D721Med (cell line): ENCODE measurements at places on chromosomes 6 and 20.

- DNase-seq = no peak
These were observed 38.9 kb upstream of the SLC4A11 start for GRCh38 chr20:3277686-3278465.

- DNase-seq = no peak
These were observed 6.2 kb downstream of the SNTA1 start for GRCh38 chr20:33437141-33437911.

- DNase-seq = no peak
These were observed 7.9 kb downstream of the MAFB start for GRCh38 chr20:40681165-40681564.

GRCh38 chr20:44074252-44075151 lies 112.5 kb downstream of the JPH2 start:
- DNase-seq = no peak

DNA sequence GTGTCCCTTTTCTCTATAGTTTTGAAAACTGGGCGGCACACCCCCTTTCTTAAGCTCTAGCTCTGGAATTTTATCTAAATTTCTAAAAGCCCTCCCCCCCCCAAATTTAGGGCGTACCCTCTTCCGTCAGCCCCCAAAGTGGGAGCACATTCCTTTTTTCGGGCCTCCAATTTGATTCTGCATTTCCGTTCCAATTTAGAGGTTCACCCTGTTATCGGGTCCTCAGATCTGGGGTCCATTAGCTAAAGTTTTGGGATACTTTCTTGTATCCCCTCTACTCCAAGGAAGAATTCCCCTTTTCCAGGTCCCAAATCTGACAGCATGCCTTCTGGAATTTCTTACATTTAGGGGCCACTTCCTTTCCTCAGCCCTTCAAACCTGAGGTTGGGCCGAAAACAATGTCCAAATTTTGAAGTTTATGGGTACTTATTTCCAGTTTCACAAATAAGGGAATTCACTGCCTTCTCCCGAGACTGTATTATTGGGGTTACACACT lies 796 bp downstream of the PHF20 start:
- no peak for DNase-seq

- DNase-seq = no peak
These were observed 25.3 kb downstream of the RBCK1 start for GRCh38 chr20:433300-433975.

GRCh38 chr20:37590938-37591490 lies 63.3 kb upstream of the BLCAP start:
- DNase-seq = no peak

GRCh38 chr20:35030136-35030535 lies 62.5 kb downstream of the TRPC4AP start:
- no peak for DNase-seq

DNA sequence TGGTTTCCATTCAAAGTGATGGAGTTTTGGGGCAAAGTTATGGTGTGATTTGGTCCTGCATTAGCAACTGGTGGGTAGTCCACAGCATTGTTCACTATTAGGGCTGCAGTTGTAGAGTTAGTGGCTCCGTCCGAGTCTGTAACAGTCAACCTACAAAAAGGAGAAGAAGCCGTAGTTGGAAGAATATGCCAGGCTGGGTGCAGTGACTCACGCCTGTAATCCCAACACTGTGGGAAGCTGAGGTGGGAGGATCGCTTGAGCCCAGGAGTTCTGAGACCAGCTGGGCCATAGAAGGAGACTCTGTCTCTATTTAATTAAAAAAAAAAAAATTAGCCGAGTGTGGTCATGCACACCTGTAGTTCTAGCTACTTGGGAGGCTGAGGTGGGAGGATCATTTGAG lies 69.5 kb downstream of the KIAA0319 start:
- DNase-seq = no peak

DNA sequence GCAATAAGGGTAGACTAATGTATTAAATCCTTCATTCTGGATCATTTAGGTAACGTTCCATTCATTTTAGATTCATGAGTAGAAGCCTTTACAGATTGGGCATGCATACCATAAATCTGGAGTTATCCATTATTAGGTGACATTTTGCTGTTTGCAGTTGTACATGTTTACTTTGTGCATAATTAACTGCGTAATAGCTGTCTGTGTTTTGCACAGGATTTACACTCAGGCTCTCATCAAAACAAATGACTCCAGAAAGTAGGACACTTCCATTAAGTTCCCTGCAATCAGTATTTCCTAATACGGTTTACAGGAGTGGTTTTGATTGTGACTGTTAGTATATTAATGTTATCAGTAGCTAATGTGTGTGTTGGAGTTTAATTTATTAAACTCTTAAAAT lies 997.4 kb downstream of the HACE1 start:
- no peak for DNase-seq

GRCh38 chr6:157653521-157653920 lies 169.5 kb upstream of the SNX9 start:
- no peak for DNase-seq

GRCh38 chr6:121677571-121677970 lies 242.1 kb downstream of the GJA1 start:
- DNase-seq = no peak

GRCh38 chr6:161276605-161277155 lies 2.8 kb upstream of the AGPAT4 start:
- no peak for DNase-seq

GRCh38 chr20:9109566-9109965 lies 40.7 kb downstream of the PLCB4 start:
- no peak for DNase-seq

- DNase-seq = no peak
These were observed 1133.3 kb upstream of the ADGRB3 start for GRCh38 chr6:67501755-67502154.

- DNase-seq = peak; percentile 63
These were observed 19.4 kb downstream of the COL11A2 start for GRCh38 chr6:33172688-33173534.

DNA sequence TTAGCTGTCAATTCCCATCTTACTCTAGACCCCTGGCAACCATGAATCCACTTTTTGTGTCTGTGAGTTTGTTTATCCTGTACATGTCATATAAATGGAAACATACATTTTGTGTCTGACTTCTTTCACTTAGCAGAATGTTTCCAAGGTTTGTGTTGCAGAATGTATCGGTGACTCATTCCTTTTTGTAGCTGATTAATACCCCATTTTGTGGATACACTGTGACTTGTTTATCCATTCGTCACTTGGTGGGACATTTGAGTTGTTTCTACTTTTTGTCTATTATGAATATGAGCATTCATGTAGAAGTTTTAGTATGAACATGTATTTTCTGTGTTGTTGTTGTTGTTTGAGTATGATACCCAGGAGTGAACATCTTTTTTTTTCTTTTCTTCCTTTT lies 21.4 kb downstream of the CDYL start:
- no peak for DNase-seq

DNA sequence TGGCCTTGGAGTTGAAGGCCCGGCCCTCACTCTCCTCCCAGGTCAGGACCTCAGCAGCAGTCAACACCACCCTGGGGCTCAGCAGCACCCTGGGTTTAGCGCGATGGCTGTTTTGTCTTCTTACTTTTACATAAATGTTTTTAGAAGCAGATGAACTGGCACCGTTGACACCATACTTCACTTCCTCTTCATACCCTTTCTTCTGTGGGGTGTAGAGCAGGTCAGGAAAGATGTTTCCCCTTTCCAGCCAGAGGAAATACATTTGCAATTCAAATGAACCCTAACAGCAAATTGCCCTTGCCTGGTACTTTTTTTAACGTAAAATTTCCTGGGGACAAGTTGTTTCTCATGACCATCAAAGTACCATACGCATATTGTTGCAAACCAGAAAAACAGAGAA lies 54.7 kb upstream of the SNX9 start:
- DNase-seq = no peak

GRCh38 chr20:19758501-19759331 lies 658 bp downstream of the RIN2 start:
- no peak for DNase-seq

DNA sequence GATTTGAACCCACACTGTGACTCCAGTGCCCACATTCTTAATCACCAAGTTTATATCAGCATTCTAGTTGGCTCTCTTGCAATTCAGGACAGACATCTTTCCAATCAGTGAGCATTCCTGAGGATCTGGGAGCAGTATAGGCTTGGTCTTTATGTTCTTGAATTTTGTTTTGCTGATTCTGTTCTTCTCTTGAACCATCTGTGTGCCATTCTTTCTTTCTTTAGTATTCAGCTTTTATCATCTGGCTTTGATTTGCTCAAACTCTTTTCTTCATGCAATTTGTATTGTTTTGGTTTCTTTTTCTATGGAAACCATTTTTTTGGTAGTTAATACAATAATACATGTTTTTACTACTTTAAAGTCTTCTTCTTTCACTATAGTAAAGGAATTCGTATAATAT lies 162.4 kb downstream of the CD109 start:
- no peak for DNase-seq

- no peak for DNase-seq
These were observed 28.0 kb downstream of the IGF2R start for GRCh38 chr6:159996626-159997497.

DNA sequence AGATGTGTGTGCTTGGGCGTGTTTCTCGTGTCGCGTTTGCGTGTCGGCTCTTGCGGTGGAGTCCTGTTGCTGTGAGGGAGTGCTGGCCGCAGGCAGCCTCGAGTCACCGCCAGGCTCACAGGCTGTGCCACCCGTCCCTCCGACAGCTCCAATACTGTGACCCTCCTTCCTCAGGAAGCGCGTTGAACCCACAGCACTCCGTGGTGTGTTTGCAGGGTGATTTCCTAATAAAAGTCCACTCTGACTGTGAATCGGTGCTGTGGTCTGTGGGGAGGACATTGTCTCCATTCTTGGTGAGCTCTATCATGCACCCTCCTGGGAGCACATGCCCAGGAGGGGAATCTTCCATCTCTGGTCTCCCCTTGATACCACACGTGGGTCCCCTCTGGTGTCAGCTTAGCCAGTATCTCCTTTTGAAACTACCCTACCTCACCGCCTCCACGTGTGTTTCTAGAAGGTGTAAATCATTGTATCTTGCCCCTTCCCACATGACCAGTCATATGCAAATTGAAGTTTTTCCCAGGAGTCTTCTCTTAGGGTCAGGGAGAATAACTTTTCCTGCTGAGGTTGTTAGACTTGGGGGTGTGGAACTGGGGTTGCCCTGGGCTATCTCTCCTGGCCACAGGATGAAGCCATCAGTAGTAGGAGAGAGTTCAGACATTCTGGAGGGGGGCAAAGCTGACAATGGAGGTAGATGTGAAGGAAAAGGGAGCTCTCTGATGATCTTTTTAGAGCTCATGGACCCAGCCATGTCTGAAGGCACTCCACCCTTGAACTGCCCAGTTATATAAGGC lies 13.3 kb upstream of the PCMTD2 start:
- no peak for DNase-seq

DNA sequence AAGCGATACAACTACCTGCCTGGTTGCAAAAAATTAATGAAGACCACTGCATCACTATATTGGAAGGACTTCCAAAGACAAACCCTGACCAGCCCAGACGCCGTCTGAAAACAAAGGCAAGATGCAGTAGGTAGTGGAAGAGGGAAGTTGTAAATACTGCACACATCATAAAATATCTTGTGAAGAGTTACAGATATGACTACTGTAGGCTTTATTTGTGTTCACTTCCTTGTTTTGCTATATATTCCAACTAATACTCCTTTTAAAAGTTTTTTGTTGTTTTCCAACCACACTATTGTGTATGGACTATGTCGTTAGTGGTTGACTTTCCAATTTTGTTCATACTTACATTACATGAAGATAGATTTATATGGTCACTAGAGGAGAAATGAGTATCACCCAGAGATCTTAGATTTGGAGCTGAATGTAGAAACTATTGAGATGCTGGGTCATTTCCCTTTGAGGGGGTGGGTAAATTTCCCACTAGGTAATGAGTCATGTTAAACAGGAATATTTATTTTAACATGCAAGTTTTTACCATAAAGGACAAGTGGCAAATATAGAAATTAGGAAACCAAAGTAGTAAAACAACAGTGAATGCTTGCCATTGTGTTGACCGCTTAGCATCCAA lies 16.6 kb upstream of the TXLNB start:
- no peak for DNase-seq

DNA sequence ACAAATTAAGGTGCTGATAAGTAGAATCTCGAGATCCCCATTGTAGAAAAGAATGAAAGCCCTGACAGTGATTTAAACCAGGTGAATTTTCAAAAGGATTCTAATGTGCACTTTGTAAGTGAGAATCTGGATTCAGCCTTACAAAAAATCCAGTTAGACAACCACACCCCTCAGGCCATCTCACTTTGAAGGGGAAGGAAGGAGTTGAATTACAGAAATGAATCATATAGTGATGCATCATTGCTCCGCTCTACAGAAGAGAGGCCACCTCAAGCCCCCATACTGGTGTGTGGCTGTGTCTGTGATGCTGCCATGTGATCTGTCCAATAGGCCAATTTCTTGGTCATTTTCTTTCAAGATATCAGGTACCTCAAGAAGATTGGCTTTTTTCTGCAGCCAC lies 85.5 kb upstream of the NT5E start:
- no peak for DNase-seq

DNA sequence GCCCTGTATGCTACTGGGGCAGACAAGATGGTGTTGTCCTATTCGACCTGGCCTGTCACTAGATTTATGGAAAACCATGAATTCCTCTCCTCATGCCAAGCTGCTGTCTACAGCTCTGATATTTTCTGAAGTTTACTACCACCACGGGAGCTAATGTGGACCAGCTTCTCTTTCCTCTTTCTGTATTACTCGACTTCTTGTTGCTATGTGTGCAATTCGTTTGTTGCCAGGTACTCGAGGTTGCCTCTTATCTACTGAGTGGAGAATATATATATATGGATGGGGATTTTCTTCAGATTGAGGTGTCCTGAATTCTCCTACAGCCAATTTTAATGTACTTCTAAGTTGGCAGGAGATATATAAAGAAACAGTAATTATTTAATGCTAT lies 34.7 kb downstream of the MAN1A1 start:
- no peak for DNase-seq

GRCh38 chr20:12337601-12338000 lies 419.9 kb downstream of the BTBD3 start:
- DNase-seq = no peak

DNA sequence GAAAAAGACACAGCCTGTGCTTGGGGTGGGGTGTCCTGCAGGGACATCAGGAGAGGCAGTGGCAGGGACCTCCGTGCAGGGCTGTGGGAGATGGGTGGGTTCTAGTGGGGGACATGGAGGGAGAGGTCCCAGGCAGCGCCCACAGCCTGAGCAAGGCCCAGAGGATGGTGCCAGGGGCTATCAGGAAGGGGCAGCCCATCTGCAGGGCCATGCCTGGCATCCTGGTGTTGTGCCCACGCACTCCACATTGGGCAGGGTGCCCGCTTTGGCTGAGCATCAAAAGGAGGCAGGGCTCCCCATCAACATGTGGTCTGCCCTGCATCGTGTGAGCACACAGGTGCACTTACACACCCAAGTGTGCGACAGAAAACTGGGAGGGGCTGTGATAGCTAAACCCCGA lies 184.3 kb upstream of the SNX9 start:
- DNase-seq = no peak

GRCh38 chr6:169239181-169239580 lies 14.5 kb downstream of the THBS2 start:
- DNase-seq = no peak

- DNase-seq = no peak
These were observed 84.6 kb upstream of the SPTLC3 start for GRCh38 chr20:12924126-12924525.
